PC-9 (cell line): ENCODE measurements at places on chromosomes 3 and 15. TPM values are rescaled to one million over a fixed set of nuclear protein-coding genes. Genes with fewer than 3 reads are reported as not detected.

Gene SCN11A
- not detected in 2 replicates for total RNA-seq

Gene ARRDC4
- total RNA-seq: 5.7 and 6.9 TPM in 2 replicates

Gene ANKDD1A
- 14.2 and 17.5 TPM in 2 replicates for total RNA-seq

GRCh38 chr3:193905541-193906396, 230.2 kb upstream of the HES1 start:
- DNase-seq: no peak

DNA sequence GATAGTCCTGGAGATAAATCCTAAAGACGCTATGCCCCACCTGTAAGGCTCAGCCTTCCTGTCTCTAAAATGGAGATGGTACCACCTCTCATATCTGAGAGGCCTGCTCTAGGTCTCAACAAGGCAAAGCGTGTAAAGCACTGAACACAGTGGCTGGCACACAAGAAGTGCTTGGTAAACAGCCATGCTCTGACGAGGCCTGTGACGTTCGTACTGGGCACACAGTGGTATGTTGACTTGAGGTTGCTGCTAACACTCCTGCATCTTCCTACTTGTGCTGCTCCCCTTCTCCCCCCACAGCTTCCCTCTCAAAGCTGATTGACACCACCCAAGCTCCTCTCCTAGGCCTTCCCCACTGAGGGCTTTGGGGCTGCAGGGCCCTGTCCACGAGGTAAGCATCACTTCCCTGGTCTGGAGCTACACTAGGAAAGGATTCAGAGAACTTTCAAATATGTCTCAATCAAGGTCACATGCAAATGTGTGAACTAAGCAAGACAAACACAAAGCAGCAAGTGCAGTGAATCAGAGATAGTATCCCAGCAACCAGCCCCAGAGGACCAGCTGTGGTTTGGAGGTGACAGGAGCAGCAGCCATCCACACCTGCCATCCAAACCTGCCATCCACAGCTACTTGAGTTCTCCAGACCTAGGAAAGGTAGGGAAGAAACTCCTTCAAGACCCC, 177.5 kb downstream of the STT3B start:
- DNase-seq: no peak

DNA sequence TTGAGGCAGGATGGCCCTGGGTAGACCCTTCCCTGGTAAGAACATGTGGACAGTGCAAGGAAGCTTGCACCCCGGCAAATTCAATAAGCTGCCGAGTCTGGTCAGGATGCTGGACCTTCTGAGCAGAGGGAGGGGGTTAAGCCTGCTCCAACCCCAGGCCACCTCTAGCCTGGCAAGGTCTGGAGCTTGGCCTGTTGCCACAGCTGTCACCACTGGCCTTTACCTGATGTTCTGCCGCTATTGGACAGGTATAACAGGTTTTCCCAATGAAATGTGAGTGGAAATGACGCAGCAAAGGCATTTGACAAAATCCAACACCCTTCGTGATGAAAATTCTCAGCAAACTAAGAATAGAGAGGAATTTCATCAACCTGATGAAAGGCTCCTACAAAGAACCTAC, 699 bp upstream of the MESP1 start:
- peak; percentile 97 for DNase-seq

DNA sequence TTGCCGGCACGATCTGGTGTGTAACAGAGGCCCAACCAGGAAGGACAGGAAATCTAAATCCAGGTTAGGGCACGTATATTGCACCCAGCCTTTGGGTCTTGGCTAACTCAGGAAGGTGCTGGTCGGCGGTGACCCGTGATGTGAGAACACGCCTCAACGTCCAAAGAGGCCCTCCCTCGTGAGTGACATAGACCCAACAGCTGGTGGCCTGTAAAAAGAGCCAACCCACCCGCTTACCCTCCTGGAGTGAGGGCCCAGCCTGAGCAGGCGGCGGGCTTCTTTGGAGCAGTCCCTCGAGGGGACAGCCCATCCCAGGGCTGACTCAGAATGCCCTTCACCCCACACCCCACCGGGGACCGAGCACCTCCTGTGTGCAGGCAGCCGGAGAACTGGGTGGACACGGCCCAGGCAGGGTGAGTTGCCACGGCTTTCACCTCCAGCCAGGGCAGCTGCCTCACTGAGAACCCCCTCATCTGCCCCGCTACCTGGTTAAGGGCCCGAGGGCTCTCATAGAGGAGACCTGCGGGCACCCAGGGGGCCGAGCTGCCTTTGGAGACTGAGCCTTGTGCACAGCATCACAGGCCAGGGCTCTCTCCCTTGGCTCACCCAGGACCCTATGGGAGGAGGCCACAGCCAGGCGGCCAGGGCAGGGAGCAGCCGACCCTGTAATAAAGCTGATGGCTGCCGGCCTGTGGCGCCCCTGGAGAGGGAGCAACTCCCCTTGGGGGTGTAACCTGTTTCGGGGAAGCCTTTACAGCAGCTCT, 41.8 kb downstream of the ZNF710 start:
- no peak for DNase-seq

DNA sequence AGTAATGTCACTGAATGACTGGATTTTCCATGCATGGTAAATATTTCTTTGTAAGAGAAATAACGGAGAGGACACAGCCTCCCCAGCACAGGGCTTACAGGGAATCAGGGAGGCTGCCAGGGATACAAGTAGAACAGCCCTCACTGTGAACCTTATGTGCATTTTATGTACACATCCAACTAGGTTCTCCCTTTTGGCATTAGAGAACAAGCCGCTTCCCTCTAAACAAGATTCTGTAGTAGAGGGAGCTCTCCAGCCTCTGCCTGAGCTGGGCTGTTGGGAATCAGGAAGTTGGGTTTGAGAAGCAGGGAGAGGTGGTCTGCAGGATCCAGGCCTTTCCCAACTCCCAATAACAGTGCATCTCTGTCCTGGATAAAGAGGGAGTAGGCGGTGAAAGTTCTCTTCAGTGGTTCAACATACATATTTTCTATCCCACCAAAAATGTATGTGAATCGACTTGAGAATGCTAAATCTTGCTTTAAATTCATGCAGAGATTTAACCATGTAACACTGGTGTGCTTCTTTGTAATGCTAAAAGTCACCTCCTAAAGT, 83.7 kb downstream of the ARNT2 start:
- no peak for DNase-seq

- DNase-seq: no peak
Measured at GRCh38 chr3:47098910-47099309, 65.0 kb downstream of the SETD2 start.

- no peak for DNase-seq
Measured at GRCh38 chr3:49609314-49609713, 55.0 kb downstream of the BSN start.

- no peak for DNase-seq
Measured at GRCh38 chr15:64898406-64898805, 13.3 kb upstream of the ANKDD1A start.

- DNase-seq: no peak
Measured at GRCh38 chr3:122186372-122186771, 2.9 kb downstream of the CASR start.

DNA sequence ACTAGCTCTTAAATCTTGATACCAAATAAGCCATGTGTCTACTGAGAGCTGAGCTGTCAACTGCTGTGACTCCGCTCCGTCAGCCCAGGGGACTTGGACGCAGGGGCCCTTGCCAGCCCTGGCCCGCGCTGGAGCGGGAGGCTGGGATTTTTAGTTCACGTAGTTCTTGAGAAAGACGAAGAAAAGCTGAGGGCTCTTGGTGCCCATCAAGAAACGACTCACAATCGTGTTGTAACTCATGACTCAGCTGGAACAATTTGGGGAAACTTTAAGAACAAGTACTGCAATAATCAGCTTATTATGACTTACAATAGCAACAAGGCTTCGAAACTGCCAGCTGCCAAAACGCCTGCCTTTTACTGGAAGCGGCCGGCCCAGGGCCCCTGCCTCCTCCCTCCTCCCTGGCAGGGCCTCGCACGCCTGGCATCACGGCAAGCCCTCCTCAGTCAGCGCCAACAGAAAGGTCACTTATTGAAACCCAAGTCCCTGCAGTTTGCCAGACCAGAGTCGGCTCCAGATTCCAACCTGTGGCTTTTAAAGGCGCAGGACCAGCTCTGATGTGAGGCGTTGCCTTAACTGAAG, 60.3 kb downstream of the RGMA start:
- no peak for DNase-seq

DNA sequence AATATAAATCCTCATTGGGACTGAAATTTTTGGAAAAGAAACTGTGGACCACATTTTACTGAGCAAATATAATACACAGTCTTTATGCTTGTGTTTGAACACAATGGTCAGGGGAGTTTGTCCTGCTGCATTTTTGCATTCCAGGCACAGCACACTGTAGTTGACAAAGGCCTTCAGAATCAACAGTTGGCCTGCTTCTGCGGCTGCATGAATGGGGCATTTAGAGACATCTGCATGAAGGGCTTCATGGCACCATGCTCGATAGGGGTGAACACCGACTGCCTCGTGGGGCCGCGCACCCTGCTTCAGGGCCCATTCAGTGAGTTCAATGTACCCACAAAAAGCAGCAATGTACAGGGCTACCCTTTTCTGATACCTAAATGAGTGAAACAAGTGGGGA, 15.4 kb upstream of the COMMD2 start:
- no peak for DNase-seq

GRCh38 chr3:48516571-48516970, 12.6 kb upstream of the SHISA5 start:
- DNase-seq: no peak

- DNase-seq: no peak
Measured at GRCh38 chr3:150721285-150722130, 17.8 kb upstream of the ERICH6 start.

- no peak for DNase-seq
Measured at GRCh38 chr3:18223974-18224373, 201.2 kb downstream of the SATB1 start.
